ACHN (cell line): ENCODE measurements at places on chromosomes 11 and 22.

- DNase-seq, result peak; percentile 79
Observed at GRCh38 chr11:65540290-65541092, 15.6 kb downstream of the SCYL1 start.

- DNase-seq, result peak; percentile 17
Observed at GRCh38 chr22:22682807-22683667, 38.6 kb downstream of the GGTLC2 start.

GRCh38 chr11:15286465-15286864, 171.7 kb downstream of the INSC start:
- DNase-seq, result no peak

- DNase-seq, result no peak
Observed at GRCh38 chr22:19517171-19517500, 7.1 kb downstream of the CLDN5 start.

GRCh38 chr11:13207665-13208594, 69.7 kb upstream of the BMAL1 start:
- peak; percentile 51 for DNase-seq

- no peak for DNase-seq
Observed at GRCh38 chr11:12215181-12215593, 104.8 kb downstream of the MICAL2 start.

GRCh38 chr11:132589791-132590190, 942.5 kb downstream of the OPCML start:
- no peak for DNase-seq

DNA sequence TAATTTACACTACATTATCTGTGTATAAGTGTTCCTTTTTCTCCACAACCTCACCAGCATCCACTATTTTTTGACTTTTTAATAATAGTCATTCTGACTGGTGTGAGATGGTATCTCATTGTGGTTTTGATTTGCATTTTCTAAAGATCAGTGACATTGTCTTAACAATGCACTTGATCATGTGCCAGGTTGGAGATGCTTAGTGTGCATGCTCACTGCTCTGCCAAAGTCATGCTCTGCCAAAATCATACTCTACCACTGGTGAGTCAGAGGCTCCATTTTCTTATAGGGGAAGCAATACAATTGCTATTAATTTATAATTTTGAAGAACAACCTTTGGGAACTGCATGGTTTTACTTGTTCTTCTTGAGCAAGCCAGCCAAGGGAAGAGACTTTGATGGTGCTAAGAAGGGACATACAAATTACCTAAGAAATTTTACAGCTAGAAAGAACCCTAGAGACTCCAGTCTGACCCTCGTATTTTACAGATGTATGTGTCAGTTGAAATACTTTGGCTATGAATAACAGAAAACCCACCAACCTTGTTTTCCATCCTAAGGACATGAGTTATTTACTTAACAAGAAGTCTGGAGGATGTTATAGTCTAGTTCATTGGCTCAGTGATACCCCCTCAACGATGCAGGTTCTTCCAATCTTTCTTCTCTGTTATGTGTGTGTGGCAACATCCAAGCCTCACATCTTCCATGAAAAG, 368.9 kb downstream of the DDX10 start:
- DNase-seq, result no peak

DNA sequence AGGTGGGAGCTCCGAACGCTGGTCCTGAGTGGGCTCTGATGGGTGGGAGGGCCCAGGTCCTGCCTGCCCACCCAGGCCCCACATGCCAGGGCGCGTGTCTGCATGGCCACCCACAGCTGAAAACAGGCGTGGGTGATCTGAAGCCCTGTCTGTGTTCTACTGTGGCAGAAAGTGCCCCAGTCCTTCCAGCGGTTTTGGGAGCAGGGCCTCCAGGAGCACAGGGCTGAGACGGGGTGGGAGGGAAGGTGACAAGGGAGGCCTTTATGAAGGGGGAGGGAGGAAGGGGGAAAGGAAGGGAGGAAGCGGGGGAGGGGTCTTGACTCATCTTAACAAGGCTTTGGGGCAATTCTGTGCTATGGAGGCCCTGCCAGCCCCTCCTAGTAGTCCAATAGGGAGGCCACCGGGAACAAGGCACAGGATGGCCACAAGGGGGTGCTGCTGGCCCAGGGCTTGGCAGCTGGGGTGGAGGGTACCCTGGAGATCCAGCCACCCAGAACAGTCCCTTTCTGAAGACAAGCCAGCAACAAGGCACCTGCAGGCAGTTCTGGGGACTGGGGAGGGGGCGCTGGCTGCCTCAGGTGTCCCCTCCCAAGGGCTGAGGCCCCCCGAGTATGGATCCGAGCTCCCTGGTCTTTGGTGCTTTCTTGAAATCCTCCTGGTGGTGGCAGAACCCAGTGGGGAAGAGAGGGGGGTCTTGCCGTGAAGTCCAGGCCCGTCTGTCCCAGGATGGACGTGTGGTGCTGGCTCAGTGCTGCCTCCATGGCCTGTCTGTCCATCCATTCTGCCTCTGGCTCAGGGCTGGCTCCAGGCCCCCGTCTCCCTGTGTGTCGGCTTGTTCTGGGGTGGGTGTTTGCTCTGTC, 6.3 kb upstream of the FADS3 start:
- DNase-seq, result peak; percentile 46

DNA sequence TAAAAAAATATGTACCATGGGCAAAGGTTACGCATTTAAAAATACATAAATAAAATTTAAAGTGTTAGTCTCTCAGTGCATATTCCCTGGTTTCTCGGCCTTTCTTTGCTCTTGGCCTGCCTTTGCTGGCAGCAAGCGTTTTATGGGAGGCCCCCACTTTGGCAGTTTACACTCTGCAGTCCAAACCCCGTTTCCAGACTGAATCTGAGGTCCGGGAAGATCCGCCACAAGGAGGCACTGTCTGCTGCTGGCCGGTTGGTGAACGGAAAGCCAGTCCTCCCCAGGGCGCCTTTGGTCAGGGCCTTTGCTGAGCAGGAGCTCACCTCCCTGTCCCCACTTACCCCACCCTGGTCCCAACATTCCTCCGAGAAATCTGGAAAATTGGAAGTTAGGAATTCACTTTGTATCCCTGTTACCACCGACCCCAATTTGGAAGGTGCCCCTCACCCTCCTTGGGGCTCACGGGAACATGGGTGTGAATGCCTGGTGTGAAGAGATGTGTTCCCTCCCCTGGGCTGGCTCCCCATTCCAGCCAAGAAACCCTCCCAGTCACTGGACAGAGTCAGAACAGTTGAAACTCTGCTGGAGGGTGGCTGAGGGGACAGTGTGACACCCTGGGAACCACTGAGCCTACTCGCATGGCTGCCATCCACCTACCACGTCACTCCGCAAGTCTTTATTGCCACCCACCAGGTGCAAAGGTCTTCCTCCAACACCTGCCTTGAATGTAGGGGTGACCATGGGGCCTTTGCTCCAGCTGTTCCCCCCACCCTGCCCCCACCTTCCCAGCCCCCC, 9.4 kb upstream of the SF1 start:
- DNase-seq, result peak; percentile 57

DNA sequence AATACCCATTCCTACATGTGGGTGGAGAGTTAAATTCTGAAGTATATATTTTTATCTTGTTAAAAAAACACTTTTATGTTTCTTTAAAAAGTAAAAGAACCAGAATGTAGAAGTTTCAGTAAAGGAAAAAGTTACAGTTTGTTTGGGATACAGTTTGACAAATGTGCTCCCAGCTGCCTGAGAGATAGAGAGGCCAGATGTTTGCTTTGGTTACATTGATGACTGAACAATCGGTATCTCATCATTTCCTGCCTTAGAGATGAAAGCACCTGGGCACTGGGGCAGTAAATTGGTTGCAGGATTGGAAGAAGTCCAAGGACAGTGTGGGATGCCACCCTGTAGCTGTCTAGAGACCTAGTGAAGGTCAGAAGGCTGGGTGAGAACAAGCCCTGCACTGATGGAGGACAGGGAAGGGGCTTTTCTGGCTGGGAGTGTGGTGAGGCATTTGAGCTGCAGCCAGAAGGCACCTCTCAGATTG, 16.6 kb downstream of the MED15 start:
- peak; percentile 15 for DNase-seq
